ENCODE measurements at places on chromosomes 7 and 10. TPM values are rescaled to one million over a fixed set of nuclear protein-coding genes. Genes with fewer than 3 reads are reported as not detected.
A peak's percentile ranks its signal among the peaks of the same experiment; 100 is the strongest.

- DNase-seq, result no peak
- no peak overlapping the region for H3K27ac ChIP-seq
- H3K27me3 ChIP-seq, result no peaks in the 10 kb centered on the region
- no peak overlapping the region for H3K4me3 ChIP-seq
- H3K4me1 ChIP-seq, result no peaks in the 10 kb centered on the region
Measured at GRCh38 chr10:88417387-88418030, 165.6 kb downstream of the RNLS start.

DNA sequence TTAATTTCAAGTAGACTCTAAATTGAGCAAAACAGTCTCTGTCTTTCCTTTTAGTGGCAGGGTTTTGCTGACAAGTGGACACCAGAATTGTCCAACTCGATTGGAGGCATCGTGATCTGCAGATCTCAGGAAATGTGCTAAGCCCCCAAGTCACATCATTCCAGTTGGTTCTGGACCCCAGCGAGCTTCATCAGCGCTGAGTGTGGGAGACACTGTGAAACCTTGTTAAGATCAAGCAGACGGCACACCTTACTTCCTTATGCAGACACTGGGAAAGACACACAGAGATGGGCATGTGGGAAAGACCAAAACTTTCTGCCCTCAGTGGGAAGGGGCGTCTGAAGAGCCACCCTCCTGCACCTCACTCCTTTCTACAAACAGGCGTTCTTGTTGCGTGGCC, 440.8 kb downstream of the GLRX3 start:
- H3K4me3 ChIP-seq, result no peak overlapping the region
- DNase-seq, result no peak
- no peaks in the 10 kb centered on the region for H3K36me3 ChIP-seq
- H3K27me3 ChIP-seq, result peaks cover 54% of the 10 kb centered on the region

Gene RHOBTB1
- total RNA-seq, result 11.4 TPM

Gene HABP2
- total RNA-seq, result 0.66 TPM

GRCh38 chr7:77409005-77409738, 7.0 kb downstream of the GSAP start:
- no peaks in the 10 kb centered on the region for H3K27me3 ChIP-seq
- H3K4me3 ChIP-seq, result no peak overlapping the region
- peak overlapping the region; percentile 63 for H3K27ac ChIP-seq
- no peaks in the 10 kb centered on the region for H3K4me1 ChIP-seq
- no peaks in the 10 kb centered on the region for H3K36me3 ChIP-seq

DNA sequence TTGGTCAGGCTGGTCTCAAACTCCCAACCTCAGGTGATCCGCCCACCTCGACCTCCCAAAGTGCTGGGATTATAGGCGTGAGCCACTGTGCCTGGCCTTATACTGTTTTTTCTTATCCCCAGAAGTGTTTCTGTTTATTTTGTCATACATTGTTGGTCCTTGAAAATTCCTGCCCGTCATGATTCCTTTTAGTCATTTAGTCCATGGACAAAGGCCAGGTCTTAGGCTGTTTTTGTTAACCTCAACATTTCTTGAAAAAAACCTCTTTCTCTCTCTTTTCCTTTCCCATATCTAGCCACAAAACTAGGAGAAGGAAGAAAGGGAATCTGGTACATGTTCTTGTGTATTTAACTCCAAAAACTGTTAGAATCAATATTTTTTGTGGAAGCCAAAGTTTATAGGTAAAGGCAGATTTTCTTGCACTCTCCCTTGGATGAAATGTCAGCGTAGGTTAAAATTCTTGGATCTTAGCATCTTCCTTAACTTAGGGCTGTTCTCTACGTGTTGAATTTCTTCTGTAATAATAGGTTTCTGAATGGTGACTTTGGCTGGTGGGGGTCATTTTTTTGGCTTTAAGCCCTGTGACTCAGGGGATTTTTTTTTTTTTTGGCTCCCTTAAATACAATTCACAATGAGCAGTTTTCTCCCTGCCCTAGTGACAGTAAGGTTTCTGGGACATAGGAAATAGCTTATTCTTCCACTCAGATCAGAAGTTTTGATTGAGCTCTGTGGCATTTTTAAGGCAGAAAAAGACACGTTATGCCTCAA, 500.8 kb downstream of the AUTS2 start:
- no peak overlapping the region for H3K27ac ChIP-seq
- H3K27me3 ChIP-seq, result no peaks in the 10 kb centered on the region
- no peaks in the 10 kb centered on the region for H3K36me3 ChIP-seq
- H3K4me1 ChIP-seq, result no peaks in the 10 kb centered on the region
- no peak overlapping the region for H3K4me3 ChIP-seq
- DNase-seq, result no peak

Gene JCAD
- total RNA-seq, result 11.1 TPM

GRCh38 chr7:95808396-95808795, 36.0 kb downstream of the DYNC1I1 start:
- no peaks in the 10 kb centered on the region for H3K36me3 ChIP-seq
- H3K4me1 ChIP-seq, result no peaks in the 10 kb centered on the region
- H3K4me3 ChIP-seq, result no peak overlapping the region
- no peak overlapping the region for H3K27ac ChIP-seq
- H3K27me3 ChIP-seq, result no peaks in the 10 kb centered on the region

DNA sequence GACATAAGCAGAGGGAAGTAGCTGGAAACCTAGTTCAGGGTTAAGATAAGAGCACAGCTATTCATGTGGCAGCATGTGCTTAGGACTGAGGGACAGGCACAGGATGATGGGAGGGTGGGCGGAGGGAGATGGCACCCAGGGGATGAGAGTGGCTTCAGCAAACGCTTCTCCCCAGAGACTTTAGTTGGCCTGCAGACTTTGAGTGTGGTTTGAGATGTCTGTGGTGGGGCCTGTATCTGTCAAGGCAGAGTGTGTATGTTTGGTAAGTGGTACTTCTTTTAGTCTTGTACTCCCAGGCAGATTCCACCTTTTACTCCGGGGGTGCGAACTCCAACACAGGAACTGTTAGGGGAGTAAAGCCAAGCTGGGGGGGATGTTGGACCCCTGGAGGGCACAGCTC, 88.9 kb downstream of the WDFY4 start:
- no peaks in the 10 kb centered on the region for H3K27me3 ChIP-seq
- no peaks in the 10 kb centered on the region for H3K36me3 ChIP-seq
- no peaks in the 10 kb centered on the region for H3K4me1 ChIP-seq

Gene PNLIPRP2
- total RNA-seq, result not detected

- no peaks in the 10 kb centered on the region for H3K4me1 ChIP-seq
- H3K4me3 ChIP-seq, result no peak overlapping the region
- H3K27me3 ChIP-seq, result peaks cover 50% of the 10 kb centered on the region
- no peak overlapping the region for H3K27ac ChIP-seq
- no peaks in the 10 kb centered on the region for H3K36me3 ChIP-seq
Measured at GRCh38 chr7:157707983-157708918, 371.4 kb downstream of the DNAJB6 start.

GRCh38 chr7:119413314-119413805, 859.6 kb upstream of the KCND2 start:
- no peak overlapping the region for H3K4me3 ChIP-seq
- H3K27me3 ChIP-seq, result no peaks in the 10 kb centered on the region
- no peaks in the 10 kb centered on the region for H3K4me1 ChIP-seq
- DNase-seq, result no peak

Gene MMD2
- not detected for total RNA-seq

Gene CTBP2
- 53.1 TPM for total RNA-seq

DNA sequence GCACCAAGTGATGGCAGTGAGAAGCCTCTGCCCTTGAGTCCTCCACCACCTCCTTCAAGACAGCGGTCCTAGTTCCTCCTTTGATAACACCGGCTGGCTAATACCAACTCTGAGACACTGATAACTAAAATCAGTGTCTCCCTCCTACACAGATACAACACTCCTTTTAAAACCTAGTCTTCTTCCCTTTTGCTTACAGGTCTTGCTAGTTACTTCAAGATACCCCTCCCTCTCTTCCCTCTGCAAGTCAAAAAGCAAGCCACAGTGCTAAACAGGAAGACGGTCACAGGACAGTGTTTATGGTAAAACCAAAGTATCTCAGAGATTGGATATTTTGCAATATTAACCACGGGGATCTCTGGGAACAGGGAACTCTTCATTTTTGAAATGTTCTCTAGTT, 4.6 kb downstream of the AKR1B1 start:
- no peak overlapping the region for H3K4me3 ChIP-seq
- no peak for DNase-seq
- H3K27me3 ChIP-seq, result no peaks in the 10 kb centered on the region
- H3K27ac ChIP-seq, result peak overlapping the region; percentile 58
- no peaks in the 10 kb centered on the region for H3K4me1 ChIP-seq
- H3K36me3 ChIP-seq, result no peaks in the 10 kb centered on the region

DNA sequence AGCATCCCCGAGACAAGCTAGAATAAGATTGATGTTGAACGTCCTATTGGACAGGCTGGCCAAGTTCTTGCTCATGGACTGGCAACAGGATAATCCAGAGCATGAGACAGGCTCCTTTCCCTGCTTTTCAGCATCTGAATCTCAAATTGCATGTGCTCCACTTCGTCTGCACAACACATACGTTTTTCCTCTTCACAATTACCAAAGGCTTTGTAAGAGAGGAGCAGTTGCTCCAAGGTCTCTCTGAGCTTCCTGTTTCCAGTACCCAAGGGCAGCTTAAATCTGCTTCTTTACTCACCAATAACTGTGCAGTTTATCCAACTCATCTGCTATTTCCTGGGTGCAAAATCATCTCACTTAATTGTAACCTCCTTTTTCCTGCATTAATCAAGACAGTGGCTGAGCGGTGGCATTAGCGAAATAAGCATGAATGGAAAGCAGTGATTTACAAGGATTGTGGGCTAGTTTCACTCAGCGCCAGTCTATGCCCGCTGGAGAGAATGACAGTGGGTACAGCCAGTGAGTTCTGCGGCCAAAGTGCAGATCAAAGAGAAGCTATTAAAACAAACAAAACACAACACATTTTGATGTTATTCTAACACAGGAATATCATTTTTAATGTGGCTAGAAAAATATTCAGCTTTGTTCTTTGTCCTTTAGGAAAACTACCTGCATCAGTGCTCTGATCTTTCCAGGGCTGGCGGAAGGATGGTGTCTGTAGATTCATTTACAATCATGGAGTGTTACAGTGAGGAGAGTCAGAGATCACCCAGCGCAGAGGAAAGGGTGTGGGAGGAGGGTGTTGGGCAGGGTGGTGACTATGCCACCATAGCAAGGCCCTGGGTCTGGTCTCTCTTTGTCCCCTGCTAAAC, 79.8 kb downstream of the CHN2 start:
- DNase-seq, result no peak
- no peaks in the 10 kb centered on the region for H3K27me3 ChIP-seq
- H3K36me3 ChIP-seq, result no peaks in the 10 kb centered on the region
- no peaks in the 10 kb centered on the region for H3K4me1 ChIP-seq

- no peak overlapping the region for H3K27ac ChIP-seq
- H3K4me3 ChIP-seq, result no peak overlapping the region
- H3K27me3 ChIP-seq, result no peaks in the 10 kb centered on the region
Measured at GRCh38 chr7:43164757-43165156, 52.3 kb downstream of the HECW1 start.

- no peaks in the 10 kb centered on the region for H3K4me1 ChIP-seq
- peak overlapping the region; percentile 78 for H3K4me3 ChIP-seq
- H3K27me3 ChIP-seq, result no peaks in the 10 kb centered on the region
- no peaks in the 10 kb centered on the region for H3K36me3 ChIP-seq
Measured at GRCh38 chr10:24952707-24953645, 570 bp upstream of the PRTFDC1 start.

DNA sequence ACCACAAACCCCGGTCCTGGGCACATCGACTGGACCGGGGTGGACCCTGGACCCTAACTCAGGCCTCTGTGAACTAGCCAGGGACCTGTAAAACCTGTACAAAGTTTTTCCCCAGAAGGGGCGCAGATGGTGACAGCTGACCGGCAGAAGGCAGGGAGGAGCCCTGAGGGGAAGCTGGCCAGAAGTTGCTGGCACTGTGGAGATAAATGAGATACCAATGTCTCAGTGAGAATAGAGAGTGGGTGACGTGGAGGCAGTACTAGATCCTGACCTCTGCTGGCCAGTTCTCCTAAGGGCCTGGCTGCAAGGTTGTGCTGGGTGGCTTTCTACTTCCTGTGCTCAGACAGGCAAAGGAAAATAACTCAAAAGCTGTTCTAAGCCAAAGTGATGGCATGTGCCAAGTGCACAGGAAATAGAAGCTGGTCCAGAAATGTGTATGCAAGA, 10.6 kb upstream of the TSPAN14 start:
- no peaks in the 10 kb centered on the region for H3K27me3 ChIP-seq
- H3K4me3 ChIP-seq, result no peak overlapping the region
- no peaks in the 10 kb centered on the region for H3K4me1 ChIP-seq
- DNase-seq, result no peak

DNA sequence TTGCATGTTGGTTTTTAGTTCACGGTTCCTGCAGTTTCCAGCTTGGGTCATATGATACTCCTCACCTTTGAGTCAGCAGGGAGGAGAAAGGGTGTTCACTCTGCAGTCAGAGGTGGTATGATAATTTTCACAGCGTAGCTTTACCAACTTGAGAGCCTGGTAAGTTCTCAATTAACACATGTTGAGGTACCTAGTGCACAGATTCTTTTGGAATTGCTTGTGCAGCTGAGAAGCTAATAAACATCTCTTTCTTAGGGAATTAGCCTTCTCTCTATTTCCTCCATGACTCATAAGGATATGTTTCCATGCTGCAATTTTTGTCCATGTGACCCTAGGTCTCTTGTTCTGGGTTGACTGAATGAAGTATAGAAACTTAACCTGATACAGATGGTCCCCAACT, 166.6 kb downstream of the KIF20B start:
- no peaks in the 10 kb centered on the region for H3K4me1 ChIP-seq
- DNase-seq, result no peak
- no peaks in the 10 kb centered on the region for H3K36me3 ChIP-seq
- H3K27ac ChIP-seq, result no peak overlapping the region
- H3K27me3 ChIP-seq, result no peaks in the 10 kb centered on the region

Gene TDRD1
- 0.73 TPM for total RNA-seq

DNA sequence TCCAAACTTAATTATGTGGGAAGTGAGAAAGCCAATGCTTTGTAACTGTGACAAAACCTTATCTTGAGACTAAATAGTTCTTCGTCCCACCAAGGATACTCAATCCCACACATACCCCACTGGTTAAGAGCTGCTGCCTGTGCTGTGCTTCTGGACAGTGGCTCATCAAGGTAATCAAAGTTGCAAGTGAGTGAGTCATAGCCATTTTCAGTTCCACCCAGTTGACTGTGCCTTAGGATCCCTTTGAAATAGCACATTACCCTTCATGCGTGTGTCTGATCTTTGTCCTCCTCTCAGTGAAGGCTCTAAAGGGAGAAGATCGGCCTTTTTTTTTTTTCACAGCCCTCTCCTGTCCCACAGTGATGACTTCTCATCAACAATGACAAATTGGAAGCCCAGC, 706.0 kb upstream of the AUTS2 start:
- H3K27ac ChIP-seq, result no peak overlapping the region
- no peak for DNase-seq
- no peak overlapping the region for H3K4me3 ChIP-seq
- H3K4me1 ChIP-seq, result no peaks in the 10 kb centered on the region
- no peaks in the 10 kb centered on the region for H3K36me3 ChIP-seq

DNA sequence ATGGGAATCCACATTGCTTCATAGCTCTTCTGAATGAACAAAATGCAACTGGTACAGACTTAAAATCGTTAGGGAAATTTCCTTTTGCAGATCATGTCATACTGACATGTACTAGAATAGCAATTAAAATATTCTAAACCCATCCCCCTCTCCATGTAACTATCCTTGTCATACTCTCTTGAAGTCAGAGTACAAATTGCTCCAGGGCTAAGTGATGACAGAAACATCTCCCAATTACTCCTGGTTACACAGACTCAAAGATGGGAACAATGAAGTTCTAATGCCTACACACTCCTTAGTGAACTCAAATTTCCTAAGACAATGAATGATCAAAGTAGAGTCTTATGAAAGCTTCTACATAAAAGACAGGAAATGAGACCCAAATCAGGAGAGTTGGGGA, 87.2 kb downstream of the PDE1C start:
- H3K27ac ChIP-seq, result no peak overlapping the region
- H3K27me3 ChIP-seq, result no peaks in the 10 kb centered on the region
- H3K4me3 ChIP-seq, result no peak overlapping the region
- no peak for DNase-seq
- H3K4me1 ChIP-seq, result no peaks in the 10 kb centered on the region

Gene MYL10
- total RNA-seq, result not detected
